Bone marrow (tissue), 2 donors: ENCODE measurements at places on chromosomes 1 and 21.

DNA sequence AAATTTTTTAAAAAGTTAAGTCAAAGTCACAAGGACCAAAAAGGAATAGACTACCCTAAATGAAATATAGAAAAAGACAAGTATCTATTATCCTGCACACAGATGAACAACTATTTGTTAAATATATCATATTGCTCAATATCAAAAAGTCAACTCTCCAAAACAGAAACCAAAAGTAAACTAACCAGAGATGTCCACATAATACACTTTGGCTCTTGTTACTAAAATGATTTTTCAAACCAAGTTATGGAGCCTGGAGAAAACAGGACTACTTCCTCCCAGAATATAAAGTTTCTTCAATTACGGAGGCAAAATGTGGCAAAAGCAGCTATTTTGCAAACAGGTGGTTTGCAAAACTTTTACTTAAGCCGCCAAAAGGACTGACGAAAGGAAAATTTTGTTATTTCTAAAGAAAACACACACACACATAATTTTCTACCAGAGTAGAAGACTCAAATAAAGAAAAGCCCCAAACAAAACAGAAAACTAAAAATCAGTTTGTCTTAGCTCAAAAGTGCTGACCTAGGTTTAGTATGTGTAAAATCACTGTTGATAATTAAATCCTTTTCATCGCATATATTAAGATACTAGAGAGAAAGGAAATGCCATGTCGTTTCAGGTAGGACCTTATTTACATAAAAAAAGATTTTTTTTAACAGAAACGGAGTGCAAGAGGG lies 1.1 kb downstream of the DPYD start:
- no peak for DNase-seq

DNA sequence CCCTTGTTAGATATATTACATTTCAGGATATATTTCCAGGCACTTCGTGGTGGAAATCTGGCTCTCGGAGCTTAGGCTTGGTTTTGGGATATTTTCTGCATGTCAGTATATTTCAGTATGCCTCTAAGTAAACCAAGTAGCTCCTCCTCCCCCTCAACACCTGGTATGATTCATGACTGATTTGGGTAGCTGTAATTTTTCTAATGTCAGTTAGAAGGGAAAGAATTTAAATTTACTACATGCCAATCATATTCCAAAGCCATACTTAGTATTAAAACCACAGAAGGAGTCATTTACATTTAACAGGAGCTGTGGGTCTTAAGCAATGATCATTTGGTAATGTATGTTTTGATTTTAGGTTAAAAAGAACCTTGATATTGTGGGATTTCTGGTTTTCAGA lies 40.6 kb downstream of the ST6GALNAC3 start:
- DNase-seq = no peak

- DNase-seq = peak; percentile 44
Observed at GRCh38 chr1:20633190-20634064, at the start of gene PINK1. Gene PINK1 (plus strand): TSS chr1:20633458. CDS start chr1:20633549, 91 bp downstream.

- DNase-seq = no peak
Observed at GRCh38 chr1:93773049-93773838, 91.6 kb upstream of the BCAR3 start.

DNA sequence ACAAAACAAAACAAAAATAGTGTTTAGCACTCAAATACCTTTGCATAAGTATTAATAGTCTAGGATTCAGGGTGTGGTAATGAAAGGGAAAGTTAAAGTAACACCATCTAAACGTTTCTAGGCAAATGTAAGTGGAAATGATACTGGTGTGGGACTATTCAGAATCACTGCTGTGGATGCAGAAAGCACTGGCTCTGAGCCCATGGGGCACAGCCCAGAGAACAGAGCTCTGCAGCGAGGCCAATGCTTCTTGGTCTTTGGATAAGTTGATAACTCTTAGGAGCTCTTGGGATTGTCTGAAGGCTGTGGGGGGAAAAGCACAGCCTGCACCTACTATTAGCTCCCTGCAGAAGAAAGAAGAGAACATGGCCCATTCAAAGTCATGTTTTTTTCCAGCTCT lies 21.4 kb upstream of the DNM3 start:
- no peak for DNase-seq

DNA sequence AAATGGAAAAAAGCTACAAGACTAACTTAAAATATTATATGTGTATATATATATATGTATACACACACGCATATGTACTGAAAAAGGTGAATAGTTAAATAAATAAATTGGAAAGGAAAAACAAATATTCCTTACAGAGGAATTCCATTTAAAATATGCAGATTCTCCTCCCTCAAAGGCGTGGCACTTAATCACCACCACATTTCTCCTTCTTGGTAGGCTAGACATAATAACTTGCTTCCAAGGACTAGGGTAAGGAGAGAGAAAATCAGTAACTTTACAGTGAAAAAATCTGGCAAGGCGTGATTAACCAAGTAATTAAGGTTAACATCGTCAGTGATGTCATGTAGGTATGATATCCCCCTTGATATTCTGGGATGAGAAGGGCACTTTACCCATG lies 84.0 kb upstream of the USP25 start:
- no peak for DNase-seq
